Body of pancreas (tissue), 4 donors: ENCODE measurements at places on chromosomes 12 and 14. TPM values are rescaled to one million over a fixed set of nuclear protein-coding genes. Genes with fewer than 3 reads are reported as not detected.
A peak's percentile ranks its signal among the peaks of the same experiment; 100 is the strongest.

- DNase-seq: peak; percentile 47
Observed at GRCh38 chr14:31263485-31264133, 56.0 kb upstream of the HECTD1 start.

GRCh38 chr12:132445884-132446632, 43.9 kb upstream of the FBRSL1 start:
- DNase-seq: no peak

DNA sequence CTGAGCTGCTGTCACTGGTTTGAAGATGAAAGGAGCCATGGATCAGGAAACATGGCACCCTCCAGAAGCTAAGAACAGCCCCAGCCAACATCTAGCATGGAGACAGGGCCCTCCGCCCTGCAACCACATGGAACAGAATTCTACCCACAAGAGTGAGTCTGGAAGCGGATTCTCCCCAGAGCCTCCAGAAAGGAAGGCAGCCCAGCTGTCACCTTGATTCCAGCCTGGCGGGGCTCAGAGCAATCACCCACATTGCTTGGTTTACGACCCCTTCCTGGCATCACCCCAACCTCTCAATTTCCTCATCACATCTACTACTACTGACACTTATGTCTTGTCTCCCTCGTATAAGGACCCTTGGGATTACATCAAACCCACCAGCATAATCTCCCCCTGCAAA, 38.5 kb downstream of the OAS2 start:
- no peak for DNase-seq

DNA sequence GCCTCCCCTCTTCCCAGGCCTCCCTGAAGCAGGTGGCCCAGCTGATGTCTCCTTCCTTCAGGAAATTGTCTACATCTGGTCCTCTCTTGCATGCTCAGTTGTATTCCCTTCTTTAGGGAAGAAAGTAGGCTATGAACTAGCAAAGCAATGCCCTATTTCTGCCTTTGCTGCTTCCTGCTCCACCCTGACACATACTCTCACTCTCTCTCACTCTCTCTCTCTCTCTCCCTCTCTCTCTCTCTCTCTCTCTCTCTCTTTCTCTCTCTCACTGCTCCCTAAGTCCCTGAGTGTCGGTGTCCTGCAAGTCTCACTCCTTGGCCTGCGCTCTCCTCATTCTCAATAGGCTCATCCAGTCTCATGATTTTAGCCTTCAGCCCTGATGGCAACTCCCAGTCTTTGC, 19.4 kb upstream of the PARP11 start:
- DNase-seq: no peak

Gene RERGL
- not detected for total RNA-seq

Gene ESYT1
- total RNA-seq: 43.3 TPM

Gene GYS2
- total RNA-seq: not detected
